ENCODE measurements at places on chromosomes 4 and X.

- DNase-seq = no peak
These were observed 37.9 kb upstream of the FGFBP2 start for GRCh38 chr4:16000708-16001483.

DNA sequence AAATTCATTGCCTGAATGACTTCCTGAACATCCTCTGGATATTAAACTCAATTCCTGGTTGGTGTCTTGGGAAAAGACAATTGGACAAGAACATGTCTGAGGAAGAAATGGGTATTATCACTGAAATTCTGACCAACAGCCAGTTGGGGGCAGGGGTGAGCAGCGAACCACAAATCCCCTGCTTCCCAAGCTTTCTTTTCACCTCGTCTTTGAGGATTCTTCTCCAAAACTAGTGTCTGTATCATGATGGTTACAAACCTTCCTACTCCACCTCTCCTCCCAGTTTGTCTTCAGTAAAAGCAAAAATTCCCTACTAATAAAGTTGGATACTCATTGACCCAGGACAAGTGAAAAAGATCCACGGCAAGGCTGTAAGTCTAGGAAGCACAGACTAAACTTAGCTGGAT lies 48.3 kb upstream of the WDR1 start:
- no peak for DNase-seq

GRCh38 chr4:171650543-171650942 lies 162.7 kb upstream of the GALNTL6 start:
- no peak for DNase-seq

- no peak for DNase-seq
These were observed 3.5 kb downstream of the STBD1 start for GRCh38 chr4:76309939-76310550.

DNA sequence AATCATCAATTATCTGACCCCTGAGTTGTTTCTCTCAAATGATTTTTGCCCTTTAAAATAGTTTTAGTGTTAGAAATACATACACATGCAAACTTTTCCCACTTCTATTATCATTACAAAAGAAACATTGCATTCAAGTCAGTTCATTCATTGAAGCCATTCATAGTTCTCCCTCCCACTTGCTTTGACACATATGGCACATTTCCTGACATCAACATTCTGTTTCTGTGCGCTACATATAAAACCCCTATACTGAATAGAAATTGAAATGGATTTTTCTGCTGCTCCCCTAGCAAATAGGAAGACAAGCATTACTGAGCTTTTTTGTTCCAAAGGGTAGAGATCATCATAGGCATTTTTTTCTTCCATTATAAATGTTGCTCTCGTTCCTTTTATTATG lies 497.9 kb upstream of the PCDH10 start:
- no peak for DNase-seq

Measured in epithelial cell of prostate (primary cell).